ENCODE measurements at places on chromosomes 5 and 9. TPM values are rescaled to one million over a fixed set of nuclear protein-coding genes. Genes with fewer than 3 reads are reported as not detected.

GRCh38 chr5:159211729-159212174 lies 2.4 kb upstream of the RNF145 start:
- no peak for DNase-seq

DNA sequence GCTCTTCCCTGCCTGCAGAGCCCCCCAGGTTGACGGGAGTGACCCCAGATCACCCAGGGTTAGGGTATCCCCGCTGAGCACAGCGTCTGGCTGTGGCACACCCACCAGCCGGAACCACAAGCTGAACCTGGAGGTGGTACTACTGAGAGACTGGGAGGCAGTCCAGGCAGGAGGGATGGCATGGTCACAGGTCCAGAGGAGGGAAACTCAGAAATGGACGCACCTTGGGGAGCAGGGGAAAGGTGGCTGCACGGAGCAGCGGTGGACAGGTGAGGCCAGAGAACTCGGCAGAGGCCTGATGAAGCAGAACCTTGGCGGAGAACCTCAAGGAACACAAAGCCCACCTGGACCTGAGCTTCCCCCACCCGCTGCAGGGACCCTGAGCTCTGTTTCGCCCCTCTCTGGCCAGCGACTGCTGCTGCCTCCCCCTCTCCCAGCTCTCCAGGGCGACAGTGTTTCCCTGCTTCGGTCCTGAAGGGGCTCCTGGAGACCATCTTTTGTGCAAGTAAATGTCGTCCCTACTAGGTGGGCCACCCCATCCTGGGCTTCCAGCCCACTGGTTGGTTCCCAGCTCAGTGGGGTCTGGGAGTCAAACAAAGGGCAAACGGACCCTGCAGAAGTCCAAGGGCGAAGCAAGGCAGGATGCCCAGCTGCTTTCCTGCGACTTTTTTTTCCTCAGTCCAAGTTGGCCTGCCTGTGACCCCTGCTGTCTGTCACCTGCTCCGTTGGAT lies 845 bp downstream of the ADGRD2 start:
- DNase-seq = no peak

GRCh38 chr5:11724940-11725339 lies 179.3 kb downstream of the CTNND2 start:
- no peak for DNase-seq

PCDHGA3 gene
- total RNA-seq = not detected

- DNase-seq = no peak
Measured at GRCh38 chr5:36357391-36357975, 55.8 kb upstream of the RANBP3L start.

INSL4 gene
- total RNA-seq = not detected

DRD1 gene
- not detected for total RNA-seq

ACOT12 gene
- not detected for total RNA-seq

GRCh38 chr5:41940641-41941040 lies 15.6 kb downstream of the FBXO4 start:
- no peak for DNase-seq

- no peak for DNase-seq
Measured at GRCh38 chr5:125180231-125180829, 433.9 kb upstream of the ZNF608 start.

- DNase-seq = no peak
Measured at GRCh38 chr5:109562441-109562840, 127.3 kb upstream of the MAN2A1 start.

- DNase-seq = no peak
Measured at GRCh38 chr9:3893519-3893918, 367.7 kb upstream of the RFX3 start.

SLC23A1 gene
- 0.62 TPM for total RNA-seq

DNA sequence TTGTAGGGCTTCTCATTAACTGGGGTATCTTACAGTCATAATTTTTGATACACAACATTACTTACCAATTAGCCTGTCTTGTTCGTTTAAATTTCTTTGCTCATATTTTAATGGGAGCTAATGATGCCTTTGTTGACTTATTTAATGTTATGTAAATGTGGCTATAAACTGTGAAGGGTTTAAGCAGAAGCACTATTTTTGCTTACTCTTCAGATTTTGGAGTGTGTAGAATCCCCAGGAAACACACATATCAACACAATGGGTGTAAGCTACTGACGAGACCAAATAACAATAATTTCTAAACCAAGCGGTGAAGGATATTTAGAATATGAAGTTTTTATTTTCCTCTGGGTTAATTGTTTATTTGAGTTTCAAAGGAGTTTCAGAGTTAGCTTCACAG lies 452.5 kb downstream of the EBF1 start:
- no peak for DNase-seq

DNA sequence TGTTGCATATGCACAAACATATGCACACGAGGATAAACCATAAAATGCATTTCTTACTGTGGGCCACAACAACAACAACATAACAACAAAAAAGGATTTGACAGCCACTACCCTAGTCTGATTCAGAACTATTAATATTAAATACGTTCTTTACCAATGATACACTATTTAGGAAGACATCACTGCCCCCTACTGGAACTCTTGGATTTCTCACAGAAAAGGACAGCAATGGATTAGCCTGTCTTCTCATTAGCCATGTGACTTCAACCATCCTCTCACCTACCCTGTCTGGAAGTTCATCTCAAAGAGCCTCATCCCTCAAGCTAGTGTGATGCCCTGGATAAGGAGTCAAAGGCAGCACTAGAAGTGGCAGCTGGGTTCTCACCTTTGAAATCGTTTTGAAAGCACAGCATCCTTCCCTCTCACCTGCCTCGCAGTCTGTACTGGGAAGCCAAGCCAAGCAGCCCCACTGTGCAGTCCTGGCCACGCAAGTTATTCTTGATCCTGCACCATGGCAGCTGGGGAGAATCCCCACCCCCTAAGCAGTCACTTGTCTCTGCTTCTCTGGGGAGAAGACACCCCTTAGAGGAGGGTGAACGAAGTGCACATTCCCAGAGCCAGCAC lies 64.6 kb downstream of the SH3TC2 start:
- DNase-seq = peak; percentile 37

SLIT3 gene
- 0.30 TPM for total RNA-seq

CTSV gene
- total RNA-seq = 1.2 TPM

All from activated naive CD4-positive, alpha-beta T cell treated with anti-CD3 and anti-CD28 coated beads for 36 hours (primary cell).